Islet precursor cell (in vitro differentiated cells): ENCODE measurements at places on chromosomes 12 and 14.

- no peak for DNase-seq
Measured at GRCh38 chr14:72155379-72155993, 223.3 kb downstream of the RGS6 start.

DNA sequence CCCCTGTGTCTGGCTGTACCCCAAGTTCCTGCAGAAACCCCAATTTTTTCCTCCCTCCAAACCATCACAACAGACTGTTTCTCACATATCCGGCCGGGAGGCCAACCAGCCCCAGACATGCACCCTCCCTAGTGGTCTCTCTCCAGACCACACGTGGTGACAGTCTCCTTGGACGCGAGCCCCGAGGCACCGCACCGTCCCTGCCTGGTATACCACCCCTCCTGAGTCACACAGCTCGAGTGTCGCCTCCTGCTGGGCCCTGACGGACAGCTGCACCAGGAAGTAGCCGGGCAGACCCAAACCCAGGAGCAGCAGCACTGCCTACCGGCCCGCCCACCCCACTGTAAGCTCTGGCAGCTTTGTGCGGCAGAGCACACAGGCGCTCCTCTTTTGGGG is 97.4 kb downstream of the RFLNA start:
- DNase-seq, result peak; percentile 97

DNA sequence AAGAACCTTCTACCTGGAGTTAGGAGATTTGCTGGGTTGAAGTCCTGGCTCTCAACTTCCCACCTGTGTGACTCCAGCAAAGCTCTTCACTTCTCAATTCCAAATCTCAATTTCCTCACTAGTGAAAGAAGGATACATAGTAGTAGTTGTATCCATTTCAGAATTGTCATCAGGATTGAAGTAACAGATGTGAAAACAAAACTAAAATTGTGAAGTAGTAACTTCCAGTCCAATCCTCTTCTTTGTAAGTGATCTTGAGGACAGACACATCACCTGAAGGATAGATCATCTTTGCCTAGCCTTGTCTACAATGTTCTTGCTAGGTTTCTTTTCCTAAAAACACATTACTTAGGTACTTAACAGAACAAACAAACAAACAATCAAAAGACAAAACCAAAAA is 1.2 kb upstream of the LRRK2 start:
- DNase-seq, result no peak

DNA sequence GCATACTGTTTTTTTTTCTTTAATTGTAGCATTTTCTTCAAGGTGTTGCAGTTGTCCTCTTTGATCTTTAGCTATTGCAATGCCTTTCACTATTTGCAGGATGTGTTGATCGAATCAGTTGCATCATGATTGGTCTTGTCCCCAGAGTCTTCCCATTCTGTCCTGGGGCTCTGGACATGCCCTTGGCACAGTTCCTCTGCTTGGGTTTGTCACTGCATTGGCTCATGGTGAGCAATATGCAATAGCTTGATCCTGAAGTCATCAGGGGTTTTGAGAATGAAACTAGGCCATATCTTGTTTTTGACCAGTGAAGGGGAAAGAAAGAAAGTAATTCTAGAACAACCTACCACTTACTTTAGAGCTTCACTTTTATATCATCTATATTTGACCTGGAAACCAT is 281.5 kb downstream of the TMEM117 start:
- DNase-seq, result no peak

DNA sequence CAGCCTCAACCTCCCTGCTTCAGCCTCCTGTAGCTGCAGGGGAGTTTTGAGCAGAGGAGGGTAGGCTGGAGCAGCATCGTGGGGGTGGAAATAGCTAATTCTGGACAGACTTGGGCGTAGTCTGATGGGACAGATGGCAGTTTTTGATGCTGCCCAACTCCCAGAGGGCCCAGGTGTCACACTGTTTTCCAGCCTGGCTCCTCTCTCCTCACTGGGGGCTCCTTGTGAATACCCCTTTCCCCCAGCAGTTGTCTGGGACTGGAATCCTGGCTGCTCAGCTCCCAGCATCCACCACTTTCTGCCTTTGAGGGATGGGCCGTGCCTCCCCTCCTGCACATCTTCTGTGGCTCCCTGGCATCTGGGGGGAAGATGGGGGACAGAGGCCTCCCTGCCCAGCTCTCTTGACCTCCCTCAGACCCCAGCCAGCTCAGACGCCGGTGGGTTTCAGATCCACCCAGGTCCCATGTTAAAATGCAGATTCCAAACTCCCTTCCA is 34.0 kb downstream of the SH2B3 start:
- peak; percentile 54 for DNase-seq

- DNase-seq, result no peak
Measured at GRCh38 chr14:77097006-77097699, 905 bp upstream of the CIPC start.

DNA sequence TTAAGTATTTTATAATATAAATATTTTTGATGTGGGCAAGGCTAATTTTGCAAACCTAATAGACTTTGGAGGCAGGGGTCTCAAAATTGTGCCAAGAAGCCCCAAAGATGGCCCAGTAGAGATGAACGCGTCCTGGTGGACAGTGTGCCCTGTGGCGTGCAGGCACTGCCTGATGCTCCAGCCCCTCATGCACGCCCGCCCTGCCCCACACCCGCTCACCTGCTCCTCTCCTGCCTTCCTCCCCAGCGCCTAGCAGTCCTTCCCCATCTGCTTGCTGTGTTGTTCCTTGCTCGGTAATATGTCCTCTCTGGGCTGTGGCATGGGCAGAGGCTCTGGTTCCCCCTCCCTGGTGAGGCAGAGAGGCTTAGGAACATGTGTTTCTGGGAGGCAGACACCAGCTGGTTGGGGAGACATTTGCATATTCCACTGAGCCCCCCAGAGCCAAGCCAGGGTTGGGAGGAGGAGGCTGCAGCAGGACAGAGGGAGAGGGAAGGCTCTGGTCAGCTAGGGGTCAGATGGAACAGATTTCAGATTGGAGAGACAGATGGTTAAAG is 46.8 kb upstream of the GPATCH2L start:
- DNase-seq, result no peak

DNA sequence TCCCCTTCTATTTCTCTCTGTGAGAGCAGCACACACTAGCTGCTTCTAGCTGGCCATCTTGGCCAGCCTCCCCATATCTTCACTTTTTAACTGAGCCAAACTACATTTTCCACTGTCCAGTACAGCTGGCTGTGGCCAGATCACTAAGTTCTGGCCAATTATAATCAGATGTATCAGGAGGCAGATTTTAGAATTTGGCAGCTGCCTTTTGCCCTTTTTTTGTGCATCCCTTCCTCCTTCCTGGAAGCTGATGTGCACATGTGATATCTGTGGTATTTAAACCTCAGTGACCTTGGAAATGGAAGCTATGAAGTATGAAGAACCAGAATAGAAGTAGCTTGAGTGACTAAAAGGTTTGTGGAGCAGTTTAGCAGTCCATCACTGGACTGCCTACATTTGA is 49.8 kb upstream of the ANO6 start:
- no peak for DNase-seq

DNA sequence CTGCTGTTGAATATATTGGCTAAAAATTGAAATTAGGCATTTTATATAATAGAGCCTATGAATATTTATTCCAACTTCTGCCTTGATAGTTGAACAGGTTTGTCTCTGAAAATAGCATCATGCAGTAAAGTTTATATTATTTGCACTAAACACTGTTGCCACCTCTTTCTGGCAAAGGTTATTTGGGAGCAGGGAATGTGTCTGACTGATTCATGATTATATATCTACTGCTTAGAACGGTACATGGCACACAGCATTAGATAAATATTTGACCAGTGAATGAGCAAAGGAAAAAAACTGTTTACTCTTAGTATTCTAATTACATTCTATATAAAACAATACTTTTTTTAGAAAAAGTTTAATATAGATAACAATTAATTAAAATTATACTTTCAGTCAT is 123.1 kb upstream of the MGAT4C start:
- DNase-seq, result no peak

- no peak for DNase-seq
Measured at GRCh38 chr12:25675808-25676207, 122.7 kb upstream of the LMNTD1 start.

DNA sequence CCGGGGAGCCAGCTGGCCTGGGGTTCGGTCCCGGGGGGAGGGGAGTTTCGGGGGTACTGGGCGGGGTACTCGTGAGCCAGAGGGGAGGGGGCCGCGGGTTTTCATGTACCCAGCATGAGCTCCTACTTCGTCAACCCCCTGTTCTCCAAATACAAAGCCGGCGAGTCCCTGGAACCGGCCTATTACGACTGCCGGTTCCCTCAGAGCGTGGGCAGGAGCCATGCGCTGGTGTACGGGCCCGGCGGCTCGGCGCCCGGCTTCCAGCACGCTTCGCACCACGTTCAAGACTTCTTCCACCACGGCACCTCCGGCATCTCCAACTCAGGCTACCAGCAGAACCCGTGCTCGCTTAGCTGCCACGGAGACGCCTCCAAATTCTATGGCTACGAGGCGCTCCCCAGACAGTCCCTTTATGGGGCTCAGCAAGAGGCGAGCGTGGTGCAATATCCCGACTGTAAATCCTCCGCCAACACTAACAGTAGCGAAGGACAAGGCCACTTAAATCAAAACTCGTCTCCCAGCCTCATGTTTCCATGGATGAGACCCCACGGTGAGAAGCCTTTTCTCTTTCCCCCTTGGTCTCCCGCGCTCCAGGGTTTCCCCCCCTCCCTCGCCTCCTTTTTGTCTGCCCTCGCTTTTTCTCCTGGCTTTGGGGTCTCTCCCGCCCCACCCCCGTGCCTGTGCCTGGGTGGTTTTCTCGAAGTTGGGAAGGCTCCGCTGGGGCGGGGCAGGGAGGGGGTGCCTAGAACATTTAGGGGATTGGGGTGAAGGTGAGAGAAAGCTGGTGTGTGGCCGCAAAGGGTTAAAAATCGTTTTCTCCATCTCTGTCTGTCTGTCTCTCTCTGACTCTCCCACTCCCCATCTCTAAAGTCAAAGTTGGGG is 627 bp downstream of the HOXC8 start:
- no peak for DNase-seq

- DNase-seq, result no peak
Measured at GRCh38 chr12:132139912-132140311, 4.2 kb downstream of the DDX51 start.

DNA sequence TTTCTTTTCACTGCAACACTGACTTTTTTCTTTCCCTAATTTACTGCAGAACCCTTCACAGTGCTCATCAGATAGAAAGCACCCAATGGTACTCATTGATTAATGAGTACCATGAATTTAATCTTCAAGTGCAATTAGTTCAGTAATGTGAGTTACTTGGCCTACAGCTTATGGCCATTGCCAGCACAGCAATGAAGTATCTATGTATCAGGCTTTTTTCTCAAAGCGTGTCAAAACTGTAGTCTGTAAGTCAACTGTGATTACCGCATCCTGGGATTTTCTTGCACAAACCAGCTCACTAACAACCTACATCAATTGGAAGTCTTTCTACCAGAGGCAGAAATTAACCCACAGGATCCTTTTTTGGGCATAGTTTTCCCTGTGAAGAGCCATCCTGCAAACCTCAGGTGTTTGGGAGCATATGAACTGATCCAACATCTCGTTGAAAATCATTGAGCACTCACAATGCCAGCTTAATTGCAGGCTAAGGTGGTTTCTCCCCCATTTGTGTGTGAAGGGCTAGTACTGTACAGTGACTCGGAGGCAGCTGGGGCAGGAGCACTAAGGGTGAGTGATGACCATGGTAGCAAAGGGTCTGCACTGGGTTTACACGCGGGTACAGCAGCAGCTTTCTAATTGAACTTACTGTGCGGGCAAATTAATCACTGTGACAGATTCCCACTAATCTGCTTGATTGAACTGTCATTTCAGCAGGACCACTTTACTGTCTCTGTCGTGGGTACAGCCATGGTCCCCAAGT is 619.3 kb downstream of the SNAPC1 start:
- no peak for DNase-seq

GRCh38 chr12:91555436-91556415 is 373.1 kb upstream of the DCN start:
- no peak for DNase-seq

DNA sequence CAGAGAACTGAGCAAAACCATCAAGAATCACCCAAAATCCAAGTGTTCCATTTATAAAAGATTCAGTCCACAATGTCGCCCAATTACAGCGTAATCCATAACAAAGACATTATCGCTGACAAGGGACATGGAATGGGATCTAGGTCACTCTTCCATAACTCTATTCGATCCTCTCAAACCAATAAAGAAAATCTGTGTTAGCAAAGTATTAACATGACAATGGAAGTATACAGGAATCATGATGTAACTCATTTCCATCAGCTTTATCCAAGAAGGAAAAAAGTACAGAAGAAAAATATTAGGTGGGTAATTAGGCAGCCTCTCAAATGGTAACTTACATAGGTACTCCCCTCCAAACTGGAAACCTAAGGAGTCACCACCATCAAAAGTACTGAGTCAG is 4.9 kb downstream of the ZFYVE1 start:
- DNase-seq, result no peak

DNA sequence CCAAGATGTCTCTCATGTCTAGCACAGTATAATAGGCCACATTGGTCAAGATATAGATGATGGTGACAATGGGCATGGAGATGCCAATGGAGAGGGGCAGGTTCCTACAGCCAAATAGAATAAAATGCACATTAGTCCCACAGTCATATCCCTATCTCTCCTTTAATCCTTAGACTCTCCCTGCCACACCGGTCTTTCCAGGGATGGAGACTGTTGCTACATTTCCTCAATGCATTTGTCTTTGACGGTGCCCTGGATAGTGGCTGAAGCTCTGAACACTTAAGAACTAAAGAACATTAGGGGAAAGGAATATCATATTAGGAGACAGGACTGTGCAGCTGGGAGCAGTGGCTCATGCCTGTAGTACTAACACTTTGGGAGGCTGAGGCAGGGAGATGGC is 9.7 kb downstream of the OXA1L start:
- peak; percentile 18 for DNase-seq

GRCh38 chr12:51059086-51059485 is 11.0 kb downstream of the LETMD1 start:
- no peak for DNase-seq

- peak; percentile 61 for DNase-seq
Measured at GRCh38 chr12:47839214-47839876, 19.6 kb upstream of the HDAC7 start.

- DNase-seq, result no peak
Measured at GRCh38 chr14:74380845-74381244, 32.6 kb downstream of the VRTN start.

GRCh38 chr12:122669397-122670070 is 33.6 kb downstream of the HCAR2 start:
- no peak for DNase-seq

- no peak for DNase-seq
Measured at GRCh38 chr12:104063712-104064030, 660 bp upstream of the HCFC2 start.

- DNase-seq, result peak; percentile 17
Measured at GRCh38 chr12:89552376-89552775, 26.5 kb upstream of the POC1B start.

GRCh38 chr14:90198541-90199060 is 57.8 kb upstream of the PSMC1 start:
- DNase-seq, result no peak

GRCh38 chr12:132275110-132275531 is 54.3 kb downstream of the GALNT9 start:
- DNase-seq, result peak; percentile 96

- no peak for DNase-seq
Measured at GRCh38 chr12:22576473-22576872, 32.1 kb upstream of the C2CD5 start.
